ENCODE measurements at places on chromosomes 3 and 15.

DNA sequence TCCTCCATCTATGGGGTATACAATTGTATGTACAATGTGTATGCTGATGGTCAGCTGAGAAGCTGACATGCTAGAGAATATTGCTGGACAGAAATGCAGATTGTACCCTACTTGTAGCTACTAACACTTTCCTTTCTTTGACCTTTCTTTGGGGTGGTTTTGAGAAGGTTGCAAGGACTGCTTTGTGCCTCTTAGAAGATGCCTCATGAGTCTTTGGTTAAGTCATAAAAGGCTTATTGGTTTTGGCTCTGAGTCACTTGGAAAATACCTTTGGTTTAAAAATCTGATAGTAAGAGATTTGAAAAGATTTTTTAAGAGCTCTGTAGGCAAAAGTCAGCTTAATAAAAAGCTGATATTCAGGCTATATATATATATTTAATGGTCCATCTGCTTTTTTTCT lies 71.5 kb downstream of the ZMAT3 start:
- no peak for DNase-seq

DNA sequence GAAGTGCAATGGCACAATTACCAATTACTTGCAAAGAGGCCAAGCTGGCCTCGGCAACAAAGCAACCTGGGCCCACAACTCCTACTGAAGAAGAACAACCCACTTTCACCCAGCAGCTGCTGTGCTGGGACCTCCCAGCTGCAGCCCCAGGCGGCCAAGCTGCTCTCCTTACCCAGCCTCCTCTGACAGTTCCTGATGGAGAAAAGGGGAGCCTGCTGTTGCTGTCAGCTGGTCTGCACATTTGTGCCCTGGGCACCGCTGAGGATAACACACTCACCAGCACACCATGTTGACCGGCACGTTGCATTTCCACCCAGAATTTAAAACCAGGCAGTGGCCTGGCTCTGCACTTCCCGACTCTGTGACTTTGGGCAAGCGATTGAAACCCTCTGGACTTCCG lies 33.6 kb downstream of the SSUH2 start:
- DNase-seq: no peak

DNA sequence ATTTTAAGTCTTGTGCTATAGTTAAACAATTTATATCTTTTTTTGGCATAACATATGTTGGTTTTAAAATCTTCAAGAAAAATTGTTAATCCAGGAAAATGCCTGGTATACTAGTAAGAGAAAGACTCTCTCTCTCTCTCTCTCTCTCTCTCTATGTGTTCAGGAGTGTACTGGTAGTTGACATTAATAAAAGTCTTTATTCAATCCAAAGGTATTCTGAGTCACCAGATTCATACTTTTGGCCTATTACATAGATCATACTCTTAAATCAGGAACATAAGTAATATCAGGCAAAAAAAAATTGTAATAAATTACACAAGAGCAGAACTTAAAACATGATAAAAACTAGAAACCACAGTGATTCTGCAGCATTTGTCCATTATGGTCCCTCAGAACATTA lies 70.2 kb downstream of the TFG start:
- no peak for DNase-seq

DNA sequence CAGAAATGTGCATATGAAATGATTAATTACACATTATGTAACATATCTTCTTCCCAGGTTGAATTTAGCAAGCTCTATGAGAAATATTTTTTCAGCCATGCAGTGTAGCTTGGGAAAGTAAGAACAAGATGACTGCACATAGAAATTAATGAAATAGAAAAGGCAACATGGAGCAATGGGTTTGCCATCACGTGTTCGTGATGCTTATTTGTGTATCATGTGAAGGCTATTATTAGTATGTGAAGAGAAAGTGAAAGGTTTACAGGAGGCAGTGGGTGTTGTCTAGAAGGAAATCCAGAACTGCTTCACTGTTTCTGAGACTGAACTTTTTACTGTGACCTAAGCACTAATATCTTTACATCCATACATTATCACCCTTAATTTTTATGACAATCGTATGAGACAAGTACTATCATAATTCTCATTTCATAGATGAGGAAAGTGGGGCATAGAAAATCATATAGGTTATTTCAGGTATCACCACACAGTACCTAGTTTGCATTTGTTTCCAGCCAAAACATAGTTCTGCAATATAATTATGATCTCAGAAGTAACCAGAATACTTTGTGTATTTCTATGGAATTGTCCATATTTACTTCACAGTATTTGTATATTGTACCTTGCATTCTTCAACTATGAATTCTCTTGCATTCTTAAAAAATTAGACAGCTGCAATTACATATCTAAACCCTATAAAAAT lies 14.9 kb downstream of the SERPINI1 start:
- no peak for DNase-seq
